ENCODE measurements at places on chromosomes 1 and 21. TPM values are rescaled to one million over a fixed set of nuclear protein-coding genes. Genes with fewer than 3 reads are reported as not detected.

DNA sequence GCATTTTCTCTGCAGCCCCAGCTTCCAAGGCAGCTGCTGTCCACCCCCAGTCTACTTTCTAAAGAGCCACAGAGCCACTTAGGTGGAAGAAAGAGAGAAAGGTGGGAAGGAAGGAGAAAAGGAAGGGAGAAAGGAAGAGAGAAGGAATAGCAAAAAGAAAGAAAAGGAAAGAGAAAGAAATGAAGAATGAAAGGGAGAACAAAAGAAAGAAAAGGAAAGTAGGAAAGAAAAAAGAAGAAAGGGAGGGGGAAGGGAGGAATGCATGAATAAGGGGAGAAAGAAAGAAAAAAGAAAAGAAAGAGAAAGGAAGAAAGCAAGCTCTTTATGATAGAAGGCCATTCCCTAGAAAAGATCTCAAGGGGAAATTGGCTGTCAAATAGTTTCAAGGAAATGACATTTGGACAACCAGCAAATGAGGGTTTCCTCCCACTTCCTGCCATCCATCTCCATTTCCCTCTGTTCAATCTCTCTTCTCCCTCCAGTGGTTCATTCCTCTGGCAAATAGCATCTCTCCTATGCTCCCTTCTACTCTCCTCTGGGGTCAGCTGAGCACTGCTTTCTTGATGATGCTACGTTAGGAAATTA is 3.4 kb upstream of the CSF1 start:
- DNase-seq, result no peak

GRCh38 chr1:77355010-77355409 is 73.2 kb downstream of the AK5 start:
- DNase-seq, result no peak

RABGGTB gene
- 81.2 TPM for polyA plus RNA-seq

MFAP2 gene
- polyA plus RNA-seq, result 200 TPM

PWP2 gene
- polyA plus RNA-seq, result 10.1 TPM

DNA sequence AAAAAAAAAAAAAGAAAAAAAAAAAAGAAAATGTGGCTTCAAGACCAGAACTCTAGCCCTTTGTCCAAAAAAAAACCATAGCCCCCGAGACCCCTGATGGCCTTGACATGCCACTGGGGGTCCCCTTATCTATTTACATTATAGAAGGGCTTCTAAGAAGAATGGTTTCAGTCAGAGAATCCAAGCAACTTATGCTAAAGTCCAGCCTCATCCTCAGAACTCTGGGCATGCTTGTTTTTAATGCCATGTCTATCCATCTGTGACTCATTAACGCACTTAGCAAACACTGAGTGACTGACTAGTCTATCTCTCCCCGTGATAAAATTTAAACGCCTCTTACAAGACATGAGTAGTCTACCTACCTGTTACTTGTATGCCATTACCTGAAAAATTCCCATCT is 29.3 kb downstream of the ERG start:
- no peak for DNase-seq

KIF21B gene
- polyA plus RNA-seq, result 1.7 TPM

GJA8 gene
- polyA plus RNA-seq, result 0.17 TPM
